NCI-H460 (cell line): ENCODE measurements at places on chromosomes 13 and 19. TPM values are rescaled to one million over a fixed set of nuclear protein-coding genes. Genes with fewer than 3 reads are reported as not detected.

- no peak for DNase-seq
Measured at GRCh38 chr13:80574113-80574850, 233.4 kb upstream of the SPRY2 start.

DNA sequence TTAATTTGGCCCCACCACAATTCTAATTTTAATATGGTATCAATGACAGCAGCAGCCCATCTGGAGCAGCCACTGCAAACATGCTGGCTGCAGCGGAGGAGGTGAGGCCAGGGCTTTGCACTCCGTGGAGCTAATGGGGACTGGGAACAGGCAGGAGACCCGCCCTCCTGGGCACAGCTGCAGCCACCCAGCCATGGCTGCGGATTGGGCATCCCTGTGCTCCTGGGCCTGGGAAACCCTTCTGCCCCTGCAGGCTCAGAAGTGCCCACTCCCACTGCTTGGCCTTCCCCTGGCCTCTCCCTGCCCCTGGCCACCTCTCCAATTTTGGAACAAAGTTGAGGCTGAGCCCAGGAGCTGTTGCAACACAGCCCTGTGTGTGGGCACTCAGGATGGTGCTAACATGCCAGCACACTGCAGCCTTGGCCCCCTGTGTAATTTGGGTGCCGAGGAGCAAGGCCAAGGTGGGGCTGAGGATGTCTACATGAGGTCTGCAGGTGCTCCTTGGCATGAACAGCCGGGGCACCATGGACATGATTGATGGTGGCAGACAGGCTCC is 123.6 kb downstream of the PCDH9 start:
- no peak for DNase-seq

DNA sequence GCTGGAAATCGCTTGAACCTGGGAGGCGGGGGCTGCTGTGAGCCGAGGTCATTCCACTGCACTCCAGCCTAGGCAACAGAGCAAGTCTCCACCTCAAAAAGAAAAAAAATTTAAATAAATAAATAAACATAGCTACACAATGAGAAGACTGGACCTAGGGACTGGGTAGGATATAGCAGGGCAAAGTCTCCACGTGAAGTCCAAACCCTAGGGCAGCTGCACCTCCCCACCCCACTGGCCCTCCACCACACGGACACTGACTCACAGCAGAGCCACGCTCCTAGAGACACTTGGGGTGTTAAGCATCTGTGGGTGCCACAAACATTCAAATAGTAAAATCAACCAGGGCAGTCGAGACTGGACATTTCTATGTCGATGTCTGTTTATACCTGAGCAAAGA is 7.1 kb downstream of the LATS2 start:
- DNase-seq: no peak

Gene THSD8
- total RNA-seq: not detected in 2 replicates

GRCh38 chr19:55071129-55071502 is 4.6 kb upstream of the EPS8L1 start:
- DNase-seq: peak; percentile 35

Gene ARL11
- total RNA-seq: not detected in 2 replicates

DNA sequence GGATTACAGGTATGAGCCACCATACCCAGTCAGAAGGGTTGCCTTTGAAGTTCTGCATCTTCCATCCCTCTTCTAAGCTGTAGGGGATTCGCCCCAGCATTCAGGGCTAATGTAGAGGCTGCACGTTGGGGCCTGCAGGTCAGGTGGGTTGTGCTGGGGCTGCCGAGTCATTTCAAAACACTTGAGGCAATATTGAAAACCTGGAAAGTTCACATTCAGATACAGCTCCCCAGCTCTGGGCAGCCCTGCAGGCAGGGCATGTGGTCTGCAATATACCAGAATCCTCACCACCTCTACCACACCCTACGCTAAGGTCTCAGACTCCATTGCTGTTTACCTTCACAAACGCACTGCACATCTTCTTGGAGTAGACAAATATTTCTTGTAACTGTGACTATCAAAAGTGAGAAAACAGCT is 24.6 kb downstream of the CCNE1 start:
- DNase-seq: no peak

Gene PRKCG
- 0.20 TPM in 1 of 2 replicates, not detected in the other for total RNA-seq

Gene SERPINE3
- total RNA-seq: not detected in 2 replicates

Gene EPS8L1
- total RNA-seq: 3.9 and 5.4 TPM in 2 replicates

Gene LYL1
- total RNA-seq: 1.4 and 2.7 TPM in 2 replicates

- no peak for DNase-seq
Measured at GRCh38 chr19:810077-810855, 11.5 kb downstream of the PLPPR3 start.

Gene PSG11
- not detected in 2 replicates for total RNA-seq

Gene ZNF541
- not detected in 2 replicates for total RNA-seq
